ENCODE measurements at places on chromosomes 5 and 9.

DNA sequence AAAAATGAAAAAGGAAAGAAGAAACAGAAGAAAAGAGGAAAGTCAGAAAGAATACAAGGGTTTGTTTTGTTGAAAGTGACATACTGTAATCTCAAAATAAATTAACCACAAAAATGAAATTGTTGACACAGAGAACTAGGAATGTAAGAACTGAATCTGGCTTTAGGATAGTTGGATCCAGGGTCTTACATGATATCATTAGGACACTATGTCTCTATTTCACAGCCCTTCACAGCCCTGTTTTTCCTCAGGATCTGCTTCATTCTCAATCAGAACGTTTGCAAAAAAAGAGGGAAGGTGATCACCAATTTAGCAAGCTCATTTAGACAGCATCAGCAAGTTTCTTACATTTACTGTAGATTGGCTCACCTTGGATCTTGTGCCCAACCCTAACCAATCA lies 188.5 kb upstream of the NREP start:
- no peak for DNase-seq

- DNase-seq = no peak
Observed at GRCh38 chr9:6549106-6549800, 96.3 kb downstream of the GLDC start.

DNA sequence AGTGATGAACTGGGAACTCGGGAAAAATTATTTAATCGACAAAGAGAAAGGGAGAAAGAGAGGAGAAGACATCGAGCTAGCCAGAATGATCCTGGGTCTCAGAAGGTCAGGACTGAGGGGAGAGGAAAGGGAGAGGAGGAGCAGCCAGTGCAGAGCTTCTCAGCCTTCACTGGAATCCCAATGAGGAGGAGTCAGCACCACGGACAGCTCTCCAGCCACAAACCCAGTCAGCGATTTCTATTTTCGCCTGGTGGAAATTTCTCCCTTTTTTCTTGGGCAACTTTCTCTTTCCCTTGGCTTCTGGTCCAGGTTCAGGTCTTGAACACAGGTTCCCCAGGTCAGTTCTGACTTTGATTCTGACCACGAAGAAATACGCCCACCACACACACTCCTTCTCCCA lies 1.6 kb upstream of the BRINP1 start:
- DNase-seq = no peak

DNA sequence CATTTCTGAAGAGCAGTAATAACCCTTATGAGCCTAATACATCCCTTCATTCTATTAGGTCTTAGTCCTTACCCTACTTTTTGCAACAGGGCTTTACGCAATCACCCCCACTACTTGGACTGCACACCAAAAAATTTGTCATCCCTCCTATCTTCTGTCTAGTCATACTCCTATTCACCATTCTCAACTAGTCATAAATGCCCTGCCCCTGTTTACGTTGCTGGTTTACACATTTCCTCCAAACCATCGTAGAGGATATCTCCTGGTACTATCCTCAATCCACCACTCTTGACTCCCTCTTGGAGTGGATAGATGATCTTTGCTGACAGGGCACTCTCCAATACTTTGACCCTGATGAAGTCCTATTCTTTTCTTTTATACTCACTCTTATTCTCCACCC lies 98.2 kb upstream of the CCNG1 start:
- no peak for DNase-seq

DNA sequence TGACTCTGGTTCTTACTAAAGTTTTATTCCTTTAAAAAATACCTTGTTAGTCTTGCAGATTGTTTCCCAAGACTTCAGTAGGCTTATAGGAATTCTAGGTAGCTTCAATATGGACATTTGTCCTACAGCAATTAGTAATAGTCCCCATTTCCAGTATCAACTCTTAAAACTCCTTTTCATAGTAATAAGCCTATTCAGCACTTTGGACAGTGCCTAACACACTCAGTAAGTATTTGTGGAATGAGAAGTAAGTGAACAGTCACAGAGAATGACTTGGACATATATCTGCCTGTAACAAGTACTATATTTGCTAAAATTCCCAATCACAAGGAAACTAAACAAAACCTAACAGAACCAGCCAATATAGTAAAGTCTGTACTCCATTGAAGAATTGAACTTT lies 1291.8 kb upstream of the DMAC1 start:
- no peak for DNase-seq

DNA sequence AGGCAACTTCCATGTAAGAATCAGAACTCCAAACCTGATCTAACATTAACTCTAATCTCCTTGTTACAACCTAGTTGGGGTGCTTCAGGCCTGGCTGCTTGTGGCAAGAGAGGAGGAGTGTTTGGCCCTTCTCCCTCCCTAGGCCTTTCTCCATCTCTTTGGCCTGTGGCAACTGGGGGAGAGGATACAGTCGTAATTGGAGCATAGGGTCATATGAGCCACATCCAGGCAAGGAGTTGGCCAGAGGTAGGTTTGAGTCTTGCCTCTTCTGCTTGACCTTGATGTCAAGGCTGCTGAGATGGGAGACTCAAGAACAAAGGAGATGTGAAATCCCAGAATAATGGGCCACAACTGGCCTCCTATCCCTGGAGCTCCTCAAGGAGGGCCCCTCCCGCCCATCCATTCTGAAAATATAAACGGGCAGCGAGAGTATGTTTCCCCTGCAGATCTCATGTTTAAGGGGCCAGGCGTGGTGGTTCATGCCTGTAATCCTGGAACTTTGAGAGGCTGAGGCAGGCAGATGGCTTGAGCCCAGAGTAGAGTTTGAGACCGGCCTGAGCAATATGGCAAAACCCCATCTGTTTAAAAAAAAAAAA lies 59.3 kb upstream of the ANGPTL2 start:
- no peak for DNase-seq

DNA sequence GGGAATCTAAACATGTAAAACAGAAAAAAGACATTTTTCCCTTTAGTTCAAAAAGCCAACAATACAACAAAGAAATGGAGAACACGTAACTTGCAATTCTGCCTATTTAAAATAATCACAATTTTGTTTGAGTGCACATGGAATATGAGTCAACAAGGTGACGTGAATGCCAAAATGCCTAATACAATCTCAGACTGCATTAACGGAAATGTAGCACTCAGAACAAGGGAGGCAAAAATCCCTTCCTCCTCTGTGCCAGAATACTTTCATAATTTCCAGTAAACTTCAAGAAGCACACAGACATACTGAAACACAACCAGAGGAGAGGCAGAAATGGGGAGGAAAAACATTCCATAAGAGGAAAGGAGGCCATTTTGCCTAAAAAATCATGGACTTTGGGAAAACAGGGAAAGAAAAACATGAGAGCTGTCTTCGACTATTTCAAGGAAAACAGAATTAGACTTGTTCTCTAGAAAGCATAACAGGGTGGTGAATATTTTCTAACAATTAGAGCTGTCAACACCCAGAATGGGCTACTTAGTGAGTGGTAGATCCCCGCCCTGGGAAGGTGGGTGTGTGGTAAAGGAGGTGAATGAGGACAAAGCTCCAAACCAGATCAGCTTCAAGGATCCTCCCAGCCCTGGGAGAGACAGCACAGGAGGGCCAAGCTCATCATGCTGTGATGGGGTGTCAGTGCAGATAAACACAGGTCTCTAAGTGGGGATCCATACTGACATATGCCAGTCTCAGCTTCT lies 48.2 kb downstream of the ABCA1 start:
- no peak for DNase-seq
